Central memory CD4-positive, alpha-beta T cell (primary cell): ENCODE measurements at places on chromosomes 11 and 22.

GRCh38 chr11:122597511-122597910, 58.0 kb upstream of the UBASH3B start:
- DNase-seq: no peak

GRCh38 chr11:79501707-79502106, 60.9 kb upstream of the TENM4 start:
- no peak for DNase-seq

- peak; percentile 76 for DNase-seq
Observed at GRCh38 chr22:21816787-21817496, 50.5 kb downstream of the MAPK1 start.

DNA sequence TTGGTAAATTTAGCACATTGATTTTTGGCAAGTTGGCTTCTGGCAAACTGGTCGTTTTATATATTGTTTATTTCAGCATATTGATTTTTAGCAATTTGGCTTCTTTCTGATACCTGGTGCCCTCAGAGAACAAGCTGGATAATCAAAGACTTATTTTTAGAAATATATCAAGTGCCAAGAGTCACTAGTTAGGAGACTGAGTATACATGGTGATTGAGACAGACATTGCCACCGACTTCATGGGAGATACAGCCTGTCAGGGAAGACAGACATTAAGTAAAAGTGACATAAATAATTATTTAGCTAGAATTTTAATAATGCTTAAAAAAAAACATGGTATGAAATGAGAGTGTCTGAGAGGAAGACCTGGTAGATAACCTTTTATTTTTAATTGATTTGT, 242.3 kb upstream of the MTNR1B start:
- no peak for DNase-seq

DNA sequence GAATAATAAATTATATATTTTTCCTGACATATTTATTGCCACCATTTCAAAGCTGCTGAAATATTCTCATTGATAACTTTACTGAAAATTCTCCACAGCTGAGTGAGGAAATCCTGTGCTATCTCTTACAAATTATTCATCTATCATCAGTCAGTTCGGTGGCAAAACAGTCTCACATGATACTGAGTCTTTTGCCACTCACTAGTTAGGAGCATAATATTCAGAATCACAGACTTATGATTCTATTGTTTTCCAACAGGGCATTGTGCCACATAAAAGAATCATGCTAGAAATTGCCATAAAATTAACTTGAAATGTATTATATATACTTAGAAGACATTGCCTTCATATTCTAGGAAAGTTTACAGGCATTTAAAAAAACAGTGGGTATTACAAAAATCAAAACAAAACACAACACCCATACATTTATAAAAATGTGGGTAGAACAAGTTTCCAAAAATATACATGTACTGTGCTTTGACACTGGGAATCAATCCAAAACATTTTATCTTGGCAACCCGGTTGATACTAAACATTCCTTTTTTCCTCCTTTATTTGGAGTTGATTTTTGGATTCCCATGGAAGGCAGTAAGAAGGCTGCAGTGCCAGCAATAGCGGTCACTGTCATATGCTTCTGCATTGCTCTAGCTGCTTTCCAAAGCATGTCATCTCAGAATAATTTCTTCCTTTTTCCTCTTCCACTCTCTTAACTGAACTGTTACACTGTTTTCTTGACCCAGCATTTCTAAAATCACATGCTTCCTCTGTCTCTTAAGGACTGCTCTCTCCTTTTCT, 42.5 kb downstream of the ATG16L2 start:
- no peak for DNase-seq

GRCh38 chr22:36362075-36362474, 25.7 kb downstream of the MYH9 start:
- DNase-seq: no peak
